ENCODE measurements at places on chromosomes 16 and 17. TPM values are rescaled to one million over a fixed set of nuclear protein-coding genes. Genes with fewer than 3 reads are reported as not detected.
A peak's percentile ranks its signal among the peaks of the same experiment; 100 is the strongest.

The CEP295NL gene
- total RNA-seq: 0.72 TPM

The SP2 gene
- total RNA-seq: 0.72 TPM

The NOTUM gene
- total RNA-seq: not detected

The ARHGAP27 gene
- under 0.01 TPM for total RNA-seq

The CHST4 gene
- under 0.01 TPM for total RNA-seq

The FSCN2 gene
- 0.28 TPM for total RNA-seq

The TIMP2 gene
- total RNA-seq: 43.9 TPM

The RAB26 gene
- total RNA-seq: 1.1 TPM

The PROCA1 gene
- 0.36 TPM for total RNA-seq

DNA sequence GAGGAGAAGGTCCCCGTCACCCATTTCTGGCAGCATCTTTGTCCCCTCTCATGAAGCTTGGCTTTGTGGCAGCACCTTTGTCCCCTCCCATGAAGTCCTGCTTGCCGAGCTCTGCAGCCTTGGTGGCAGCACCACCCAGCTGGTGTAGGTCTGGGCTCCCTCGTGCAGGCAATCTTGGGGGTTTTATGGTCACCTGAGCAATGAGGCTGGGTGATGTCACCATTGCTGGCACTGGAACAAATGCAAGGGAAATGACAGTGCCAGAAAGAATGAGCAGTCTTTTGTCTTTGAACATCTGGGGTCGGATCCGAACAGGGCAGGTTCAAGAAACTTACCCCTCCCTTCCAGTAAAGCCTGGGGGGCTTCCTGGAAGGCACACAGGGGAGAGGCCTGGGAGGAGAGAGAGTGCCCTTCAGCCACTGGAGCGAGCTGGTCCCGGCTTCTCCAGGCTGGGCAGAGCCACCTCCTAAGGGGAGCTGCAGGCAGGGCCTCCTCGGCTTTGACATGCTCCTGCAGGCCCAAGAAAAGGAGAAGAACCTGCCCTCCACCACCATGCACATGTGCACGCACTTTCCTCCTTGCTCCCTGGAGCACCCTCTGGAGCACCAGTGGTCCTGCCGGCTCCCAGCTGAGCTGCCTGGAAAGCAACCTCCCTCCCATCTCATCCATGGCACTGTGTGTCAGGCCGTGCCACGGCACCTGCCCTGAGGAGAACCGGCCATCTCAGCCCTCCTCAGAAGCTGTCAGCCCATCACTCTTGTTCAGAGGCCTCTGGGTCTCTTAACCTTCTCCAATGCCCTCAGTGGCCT is 16.0 kb downstream of the BTBD17 start:
- no peak overlapping the region for H3K4me3 ChIP-seq
- H3K4me1 ChIP-seq: no peaks in the 10 kb centered on the region
- H3K27ac ChIP-seq: no peak overlapping the region
- no peak for DNase-seq
- no peaks in the 10 kb centered on the region for H3K27me3 ChIP-seq
- no peaks in the 10 kb centered on the region for H3K36me3 ChIP-seq

GRCh38 chr16:1993731-1994131 is 4.0 kb downstream of the SYNGR3 start:
- H3K27ac ChIP-seq: no peak overlapping the region
- peaks cover 17% of the 10 kb centered on the region for H3K27me3 ChIP-seq
- H3K4me3 ChIP-seq: no peak overlapping the region
- peak; percentile 46 for DNase-seq

DNA sequence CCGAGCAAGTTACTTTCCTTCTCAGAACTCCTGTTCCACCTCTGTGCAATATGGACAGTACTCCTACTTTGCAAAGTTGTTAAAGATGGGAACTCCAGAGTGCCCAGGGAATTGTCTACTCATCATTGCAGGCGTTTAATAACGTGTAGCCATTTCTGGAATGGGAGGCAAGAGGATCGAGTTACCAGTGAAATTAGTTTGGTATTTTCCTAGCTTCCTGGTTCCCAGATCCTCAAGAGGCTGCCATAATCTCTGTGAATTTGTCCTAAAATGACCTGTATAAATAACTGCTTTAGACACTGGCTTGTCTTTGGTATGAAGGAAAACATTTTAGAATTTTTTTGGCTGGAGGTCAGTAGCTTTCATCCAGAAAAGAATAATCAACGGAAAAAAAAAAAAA is 27.7 kb downstream of the WWOX start:
- no peak overlapping the region for H3K4me3 ChIP-seq
- DNase-seq: peak; percentile 33
- H3K27ac ChIP-seq: peak overlapping the region; percentile 61

GRCh38 chr16:70267516-70267915 is 15.8 kb upstream of the EXOSC6 start:
- H3K4me3 ChIP-seq: no peak overlapping the region
- H3K36me3 ChIP-seq: peaks cover 79% of the 10 kb centered on the region
- no peaks in the 10 kb centered on the region for H3K4me1 ChIP-seq

DNA sequence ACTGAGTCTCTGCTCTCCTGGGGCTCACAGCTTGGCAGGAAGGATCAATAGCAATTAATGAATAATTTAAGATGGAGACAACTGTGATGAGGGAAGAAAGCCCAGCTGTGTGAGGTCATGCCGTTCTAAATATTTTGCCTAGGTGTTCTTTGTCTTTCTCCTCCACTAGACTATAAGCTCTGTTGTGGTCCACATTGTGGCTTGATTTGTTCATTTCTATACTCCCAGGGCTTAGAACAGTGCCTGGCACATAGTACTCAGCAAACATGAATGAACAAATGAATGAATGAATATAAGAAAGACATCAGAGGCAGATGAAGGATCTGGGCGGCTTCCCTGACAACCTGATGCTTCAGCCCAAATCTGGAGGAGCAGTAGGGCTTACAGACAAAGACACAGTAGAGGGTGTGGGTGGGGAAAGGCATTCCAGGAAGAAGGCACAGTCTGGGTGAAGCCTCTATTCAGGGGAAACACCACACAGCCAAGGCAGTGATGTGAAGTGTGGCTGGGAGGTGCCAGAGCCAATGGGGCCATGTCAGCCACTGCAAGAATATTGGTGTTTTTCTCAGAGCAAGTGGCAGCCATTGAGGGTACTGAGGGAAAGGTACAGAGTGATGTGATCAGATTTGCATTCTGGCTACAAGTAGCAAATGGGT is 8.3 kb downstream of the CDH13 start:
- H3K36me3 ChIP-seq: no peaks in the 10 kb centered on the region
- H3K27ac ChIP-seq: no peak overlapping the region
- peaks cover 20% of the 10 kb centered on the region for H3K4me1 ChIP-seq
- no peak for DNase-seq
- H3K4me3 ChIP-seq: no peak overlapping the region

- H3K27me3 ChIP-seq: no peaks in the 10 kb centered on the region
- no peak overlapping the region for H3K27ac ChIP-seq
- no peak for DNase-seq
- no peaks in the 10 kb centered on the region for H3K36me3 ChIP-seq
- no peaks in the 10 kb centered on the region for H3K4me1 ChIP-seq
Observed at GRCh38 chr16:9380221-9380620, 288.8 kb downstream of the HAPSTR1 start.

DNA sequence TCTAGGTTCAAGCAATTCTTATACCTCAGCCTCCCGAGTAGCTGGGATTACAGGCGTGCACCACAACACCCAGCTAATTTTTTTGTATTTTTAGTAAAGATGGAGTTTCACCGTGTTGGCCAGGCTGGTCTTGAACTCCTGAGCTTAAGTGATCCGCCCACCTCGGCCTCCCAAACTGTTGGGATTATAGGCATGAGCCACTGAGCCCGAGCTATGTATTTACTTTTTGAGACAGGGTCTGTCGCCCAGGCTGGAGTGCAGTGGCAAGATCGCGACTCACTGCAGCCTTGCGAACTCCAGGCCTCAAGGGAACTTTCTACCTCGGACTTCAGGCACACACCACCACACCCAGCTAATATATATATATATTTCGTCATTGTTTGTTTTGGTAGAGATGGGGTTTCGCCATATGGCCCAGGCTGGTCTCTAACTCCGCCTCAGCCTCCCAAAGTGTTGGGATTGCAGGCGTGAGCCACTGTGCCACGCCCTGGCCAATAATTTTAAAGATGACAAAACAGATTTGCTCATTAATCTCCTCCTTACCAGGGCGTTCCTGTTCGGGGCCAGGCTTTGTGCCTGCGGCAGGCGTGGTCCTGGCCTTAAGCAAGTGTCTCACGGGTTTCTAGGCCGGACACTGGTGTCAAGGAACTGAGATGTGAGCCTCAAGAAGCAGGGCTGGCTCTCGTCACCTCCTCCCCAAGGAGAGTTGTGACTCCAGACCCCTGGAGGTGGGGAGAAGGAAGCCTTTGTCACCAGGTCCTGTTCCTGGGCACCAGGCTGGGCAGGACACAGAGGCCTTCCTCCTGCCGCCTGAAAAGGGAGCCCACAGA is 4.3 kb upstream of the NPW start:
- H3K4me3 ChIP-seq: no peak overlapping the region
- no peaks in the 10 kb centered on the region for H3K36me3 ChIP-seq
- H3K4me1 ChIP-seq: peaks cover 7% of the 10 kb centered on the region
- H3K27ac ChIP-seq: no peak overlapping the region
- H3K27me3 ChIP-seq: peaks cover 15% of the 10 kb centered on the region

DNA sequence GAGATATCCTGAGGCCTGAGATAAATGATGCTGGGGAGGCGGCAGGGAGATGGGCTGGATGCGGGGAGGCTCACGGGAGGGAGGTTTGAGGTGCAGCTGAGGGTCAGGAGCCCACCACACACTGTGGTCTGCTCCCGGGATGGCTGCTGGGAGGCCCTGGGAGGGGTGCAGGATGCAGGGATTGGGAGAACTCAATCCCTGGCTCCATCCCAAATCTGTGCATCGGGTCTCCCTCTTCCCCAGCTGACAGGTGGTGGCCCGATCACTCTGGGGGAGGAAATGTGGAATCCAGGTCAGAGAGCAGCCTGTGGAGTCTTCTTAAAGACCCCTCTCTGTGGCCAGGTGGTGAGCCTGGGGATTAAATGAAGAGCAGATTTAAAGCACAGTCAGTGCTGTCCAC is 12.0 kb downstream of the PHB1 start:
- no peak overlapping the region for H3K27ac ChIP-seq
- no peak for DNase-seq
- H3K4me1 ChIP-seq: no peaks in the 10 kb centered on the region
- H3K36me3 ChIP-seq: peaks cover 37% of the 10 kb centered on the region
- H3K4me3 ChIP-seq: no peak overlapping the region

DNA sequence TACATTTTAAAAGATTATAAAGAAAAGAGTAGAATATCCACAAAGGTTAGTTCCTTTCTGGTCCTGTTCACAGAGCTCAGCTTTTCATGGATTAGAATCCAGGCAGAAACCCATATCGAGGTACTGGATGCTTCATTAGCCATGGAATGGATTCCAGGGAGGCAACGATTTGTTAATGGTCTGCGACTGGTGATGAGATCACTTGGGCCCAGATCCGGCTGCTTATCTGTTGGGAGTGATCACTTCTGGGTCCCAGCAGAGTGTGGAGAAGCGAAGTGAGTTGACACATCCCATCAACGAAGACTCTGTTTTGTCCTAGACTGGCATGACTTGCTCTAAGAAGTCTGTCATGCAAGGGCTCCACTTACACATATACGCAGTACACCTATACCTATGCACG is 165.8 kb downstream of the MAF start:
- H3K27ac ChIP-seq: no peak overlapping the region
- DNase-seq: no peak
- no peaks in the 10 kb centered on the region for H3K4me1 ChIP-seq
- H3K27me3 ChIP-seq: no peaks in the 10 kb centered on the region
- no peak overlapping the region for H3K4me3 ChIP-seq
- H3K36me3 ChIP-seq: no peaks in the 10 kb centered on the region

DNA sequence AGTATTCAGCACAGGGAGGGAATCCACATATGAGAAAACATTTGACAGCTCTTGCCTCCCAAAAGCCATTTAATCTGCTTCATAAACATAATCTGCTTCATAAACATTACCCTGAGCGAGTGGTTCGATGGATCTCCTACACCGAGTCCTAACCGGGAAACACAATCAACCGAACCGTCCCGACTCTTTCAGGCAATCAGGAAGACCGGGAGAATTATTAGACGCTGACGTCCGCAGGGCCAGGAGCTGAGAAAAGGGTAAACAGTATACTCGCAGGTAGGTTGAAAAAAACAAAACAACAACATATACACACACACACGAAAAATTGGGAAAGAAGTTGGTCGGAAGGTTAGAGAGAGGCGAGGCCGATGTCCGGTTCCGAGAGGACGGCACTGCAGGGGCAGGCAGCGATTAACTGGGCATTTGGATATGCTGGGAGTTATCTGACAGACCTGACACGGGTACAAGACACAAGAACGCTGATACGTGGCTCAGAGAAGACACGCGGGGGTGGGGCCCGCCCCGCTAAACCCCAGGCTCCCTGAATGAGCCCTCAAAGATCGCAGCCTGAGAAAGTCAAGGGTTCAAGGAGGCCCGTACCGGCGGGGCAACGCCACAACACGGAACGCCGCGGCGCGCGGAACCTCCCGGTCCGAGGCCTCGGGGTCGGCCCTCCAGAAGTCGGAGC is 585 bp downstream of the AP1G1 start:
- no peaks in the 10 kb centered on the region for H3K36me3 ChIP-seq
- peak; percentile 21 for DNase-seq
- H3K4me1 ChIP-seq: peaks cover 10% of the 10 kb centered on the region
- H3K4me3 ChIP-seq: peak overlapping the region; percentile 61
- H3K27me3 ChIP-seq: no peaks in the 10 kb centered on the region

DNA sequence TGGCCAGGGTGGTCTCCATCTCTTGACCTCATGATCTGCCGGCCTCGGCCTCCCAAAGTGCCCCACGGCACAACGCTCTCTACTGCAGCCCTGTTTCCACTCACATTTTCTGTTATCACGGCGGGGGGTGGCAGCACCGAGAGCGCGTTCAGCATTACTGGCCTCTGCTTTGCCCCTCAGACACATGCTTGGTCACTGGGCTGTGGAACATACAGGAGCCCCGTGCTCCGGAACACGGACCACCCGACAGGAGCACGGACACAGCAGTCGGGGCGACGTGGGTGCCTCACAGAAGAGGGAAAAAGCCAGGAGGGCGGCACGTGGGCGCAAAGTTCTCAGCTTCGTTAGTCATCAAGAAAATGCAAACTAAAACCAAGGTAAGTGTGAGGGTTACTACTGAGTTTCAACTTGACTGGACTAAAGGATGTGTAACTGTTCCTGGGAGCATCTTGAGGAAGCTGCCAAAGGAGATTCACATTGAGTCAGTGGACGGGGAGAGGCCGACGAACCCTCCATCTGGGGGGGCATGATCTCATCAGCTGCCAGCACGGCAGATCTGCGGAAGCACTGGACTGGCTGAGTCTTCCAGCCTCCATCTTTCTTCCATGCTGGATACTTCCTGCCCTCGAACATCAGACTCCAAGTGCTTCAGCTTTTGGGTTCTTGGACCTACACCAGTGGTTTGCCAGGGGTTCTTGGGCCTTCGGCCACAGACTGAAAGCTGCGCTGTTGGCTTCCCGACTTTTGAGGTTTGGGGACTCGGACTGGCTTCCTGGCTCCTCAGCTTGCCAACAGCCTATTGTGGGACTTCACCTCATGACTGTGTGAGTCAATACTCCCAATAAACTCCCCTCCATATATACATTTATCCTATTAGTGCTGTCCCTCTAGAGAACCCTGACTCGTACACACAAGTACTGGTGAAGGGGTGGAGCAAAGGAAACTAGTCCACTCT is 106.8 kb downstream of the ZNF778 start:
- peaks cover 54% of the 10 kb centered on the region for H3K4me1 ChIP-seq
- H3K4me3 ChIP-seq: no peak overlapping the region
- H3K36me3 ChIP-seq: peaks cover 4% of the 10 kb centered on the region
- peak; percentile 92 for DNase-seq
- H3K27ac ChIP-seq: peak overlapping the region; percentile 88

GRCh38 chr16:82510789-82511305 is 115.9 kb upstream of the CDH13 start:
- no peak overlapping the region for H3K4me3 ChIP-seq
- peaks cover 5% of the 10 kb centered on the region for H3K27me3 ChIP-seq
- H3K36me3 ChIP-seq: no peaks in the 10 kb centered on the region
- no peak overlapping the region for H3K27ac ChIP-seq
- no peak for DNase-seq
- H3K4me1 ChIP-seq: no peaks in the 10 kb centered on the region
